H7 (cell line): ENCODE measurements at places on chromosomes 16 and 17. TPM values are rescaled to one million over a fixed set of nuclear protein-coding genes. Genes with fewer than 3 reads are reported as not detected.

ABCA9 gene
- total RNA-seq = not detected in 2 replicates

PPY gene
- not detected in 2 replicates for total RNA-seq

CTRL gene
- total RNA-seq = 2.4 and 3.7 TPM in 2 replicates

JUP gene
- total RNA-seq = 58.4 and 68.5 TPM in 2 replicates

TLCD2 gene
- 0.04 and 0.45 TPM in 2 replicates for total RNA-seq

SDR42E1 gene
- 0.10 TPM in 1 of 2 replicates, not detected in the other for total RNA-seq

MYL4 gene
- not detected in 2 replicates for total RNA-seq
